NCI-H2227 treated with DMSO at 0.1 percent for 48 hours (cell line): ENCODE measurements at places on chromosomes 2 and 18.

DNA sequence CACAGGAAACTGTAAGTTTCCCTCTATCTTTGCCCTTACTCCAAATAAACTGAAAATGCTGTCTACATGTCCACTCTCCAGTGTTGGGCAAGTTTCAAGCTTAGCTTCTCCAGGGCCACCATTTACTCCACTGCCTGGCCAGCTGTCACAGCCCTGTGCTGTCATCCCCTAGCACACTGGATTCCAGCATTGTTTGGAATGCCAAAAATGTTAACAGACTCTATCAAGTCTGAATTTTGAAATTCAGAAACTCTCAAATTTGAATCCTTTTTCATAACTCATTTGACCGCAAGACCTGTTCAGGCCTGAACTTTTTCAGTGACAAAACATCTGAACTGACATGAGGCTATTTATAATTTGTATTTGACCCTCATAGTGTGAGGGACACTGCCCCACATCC lies 5.2 kb upstream of the ARHGAP28 start:
- DNase-seq: no peak

DNA sequence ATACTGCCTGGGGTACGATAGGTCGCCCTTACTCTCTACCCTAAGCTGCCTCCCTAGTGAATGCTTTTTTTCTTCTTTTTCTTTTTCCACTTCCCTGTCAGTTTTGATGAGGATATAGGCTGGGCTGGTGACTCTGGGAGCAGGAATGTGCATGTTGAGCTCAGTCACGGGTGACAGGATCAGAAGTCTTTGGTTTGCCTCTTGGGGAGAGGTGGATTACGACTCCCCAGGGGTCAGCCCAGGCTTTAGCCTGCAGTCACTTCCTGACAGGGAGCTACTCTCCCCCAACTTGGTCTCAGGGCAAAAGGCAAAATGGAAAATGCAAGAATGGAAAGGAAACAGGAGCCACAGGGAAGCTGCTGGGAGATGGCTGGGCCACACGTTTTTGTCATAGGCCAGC lies 57.3 kb downstream of the THNSL2 start:
- no peak for DNase-seq

GRCh38 chr18:2610549-2610948 lies 39.2 kb downstream of the NDC80 start:
- DNase-seq: no peak

DNA sequence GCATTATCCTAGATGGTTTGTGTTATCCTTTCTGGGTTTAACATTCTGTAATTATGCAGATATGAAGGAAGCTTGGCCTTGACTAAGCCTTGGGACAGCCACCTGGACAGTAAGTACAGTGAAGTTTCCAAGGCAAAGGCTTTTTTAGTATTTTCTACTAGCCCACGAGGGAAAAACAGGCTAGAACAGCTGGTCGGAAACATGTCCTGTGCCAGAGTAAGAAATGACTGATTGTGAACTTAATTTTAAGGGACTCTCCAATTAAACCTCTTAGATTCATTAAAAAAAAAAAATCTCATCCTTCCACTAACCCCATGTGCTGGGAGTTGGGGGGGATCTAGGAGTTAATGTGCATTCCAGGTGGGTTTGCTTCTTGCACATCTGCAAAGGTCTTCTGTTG lies 720.8 kb downstream of the SLC4A3 start:
- DNase-seq: no peak

GRCh38 chr2:157874348-157874747 lies 1.8 kb downstream of the ACVR1 start:
- no peak for DNase-seq

DNA sequence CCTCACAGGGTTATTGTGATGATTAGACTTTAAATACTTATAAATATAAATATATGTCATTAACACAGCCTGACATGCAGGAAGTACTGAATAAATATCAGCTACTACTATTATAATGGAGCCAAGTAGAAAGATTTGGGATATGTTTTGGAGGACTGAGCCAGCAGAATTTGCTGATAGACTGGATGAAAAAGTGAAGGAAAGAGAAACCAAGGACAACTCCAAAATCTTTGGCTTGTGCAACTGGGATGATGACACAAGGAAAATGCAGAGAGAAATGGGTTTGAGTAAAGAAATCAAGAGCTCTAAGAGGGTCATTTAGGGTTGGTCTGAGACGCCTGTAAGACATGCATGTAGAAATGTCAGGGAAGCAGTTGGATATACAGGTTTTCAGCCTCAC lies 15.6 kb downstream of the ADD2 start:
- no peak for DNase-seq

- no peak for DNase-seq
Observed at GRCh38 chr18:55430026-55430425, 158.0 kb downstream of the TCF4 start.

GRCh38 chr2:192151853-192152252 lies 42.9 kb downstream of the TMEFF2 start:
- no peak for DNase-seq

DNA sequence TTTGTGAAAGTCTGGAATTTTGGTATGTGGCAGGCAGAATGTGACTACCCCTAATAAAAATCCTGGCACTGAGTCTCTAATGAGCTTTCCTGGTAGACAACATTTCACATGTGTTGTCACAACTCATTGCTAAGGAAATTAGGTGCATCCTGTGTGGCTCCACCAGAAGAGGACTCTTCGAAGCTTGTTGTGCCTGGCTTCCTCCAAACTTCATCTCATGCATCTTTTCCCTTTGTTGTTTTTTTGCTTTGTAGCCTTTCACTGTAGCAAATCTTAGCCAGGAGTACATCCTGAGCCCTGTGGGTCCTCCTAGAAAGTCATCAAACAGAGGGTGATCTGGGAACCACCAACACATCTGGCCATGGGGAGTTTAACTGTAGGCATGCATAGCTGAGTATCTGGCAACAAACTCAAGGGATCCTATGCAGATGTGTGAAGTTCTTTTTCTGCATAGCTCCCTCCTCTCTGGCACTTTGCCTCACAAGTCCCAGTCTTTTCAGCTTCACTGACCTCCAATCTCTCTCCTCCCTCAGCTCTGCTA lies 42.1 kb upstream of the SERTAD2 start:
- no peak for DNase-seq

DNA sequence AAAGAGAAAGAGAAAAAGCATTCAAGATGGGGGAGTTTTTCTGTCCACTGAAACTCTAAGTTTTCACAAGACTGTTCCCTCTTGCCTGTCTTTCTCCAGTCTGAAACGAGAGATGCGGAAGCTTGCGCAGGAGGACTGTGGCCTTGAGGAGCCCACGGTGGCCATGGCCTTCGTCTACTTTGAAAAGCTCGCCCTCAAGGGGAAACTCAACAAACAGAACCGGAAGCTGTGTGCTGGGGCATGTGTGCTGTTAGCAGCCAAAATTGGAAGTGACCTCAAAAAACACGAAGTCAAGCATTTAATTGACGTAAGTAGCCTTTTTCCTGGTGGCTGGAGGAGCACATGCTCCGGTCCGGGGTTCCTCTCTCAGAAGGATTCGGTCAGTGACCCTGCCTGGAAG lies 118.3 kb downstream of the CABLES1 start:
- DNase-seq: no peak

DNA sequence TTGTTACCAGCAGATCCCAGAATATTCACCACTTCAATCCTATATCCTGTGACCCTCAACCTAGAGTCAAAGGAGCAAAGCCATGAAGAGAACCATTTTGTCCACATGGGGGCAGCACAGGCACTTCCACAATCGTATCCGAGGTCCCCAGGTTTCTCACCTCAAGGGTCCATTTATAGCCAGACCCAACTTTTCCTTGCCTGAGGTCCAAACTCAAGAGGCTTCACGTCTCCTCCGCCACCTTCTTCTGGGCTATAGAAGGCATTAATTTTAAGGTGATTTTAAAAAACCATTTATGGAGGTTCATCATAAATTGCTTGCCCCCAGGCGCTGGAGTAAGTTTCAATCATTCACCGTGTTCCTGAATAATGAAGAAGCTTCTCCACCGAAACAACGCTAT lies 111.6 kb upstream of the NABP1 start:
- DNase-seq: peak; percentile 65

GRCh38 chr2:127359520-127359919 lies 28.3 kb downstream of the MAP3K2 start:
- DNase-seq: no peak

- no peak for DNase-seq
Observed at GRCh38 chr2:207264310-207264709, 98.6 kb upstream of the KLF7 start.

- no peak for DNase-seq
Observed at GRCh38 chr2:237556773-237557632, 9.4 kb upstream of the PRLH start.

DNA sequence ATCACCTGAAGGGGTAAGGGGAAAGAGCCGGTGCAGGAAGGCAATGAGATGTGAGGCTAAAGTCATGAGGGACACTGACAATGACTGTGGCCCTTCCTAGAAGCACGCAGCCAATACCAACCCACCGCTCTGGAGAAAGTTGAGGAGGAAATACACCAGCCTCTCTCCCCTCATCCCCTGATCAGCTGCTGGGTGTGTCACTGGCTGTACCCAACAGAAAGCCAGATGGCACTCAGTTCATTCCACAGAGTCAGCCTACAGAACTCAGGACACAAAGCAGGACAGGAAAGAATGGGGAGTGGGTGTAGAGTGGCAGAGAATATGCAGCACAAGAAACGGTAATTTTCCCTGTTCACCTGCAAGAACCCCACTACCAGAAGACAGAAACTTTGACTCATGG lies 29.7 kb downstream of the CCBE1 start:
- DNase-seq: no peak

- no peak for DNase-seq
Observed at GRCh38 chr18:62521082-62521481, 1.7 kb upstream of the ZCCHC2 start.

GRCh38 chr2:229798446-229799155 lies 84.2 kb upstream of the DNER start:
- DNase-seq: no peak

DNA sequence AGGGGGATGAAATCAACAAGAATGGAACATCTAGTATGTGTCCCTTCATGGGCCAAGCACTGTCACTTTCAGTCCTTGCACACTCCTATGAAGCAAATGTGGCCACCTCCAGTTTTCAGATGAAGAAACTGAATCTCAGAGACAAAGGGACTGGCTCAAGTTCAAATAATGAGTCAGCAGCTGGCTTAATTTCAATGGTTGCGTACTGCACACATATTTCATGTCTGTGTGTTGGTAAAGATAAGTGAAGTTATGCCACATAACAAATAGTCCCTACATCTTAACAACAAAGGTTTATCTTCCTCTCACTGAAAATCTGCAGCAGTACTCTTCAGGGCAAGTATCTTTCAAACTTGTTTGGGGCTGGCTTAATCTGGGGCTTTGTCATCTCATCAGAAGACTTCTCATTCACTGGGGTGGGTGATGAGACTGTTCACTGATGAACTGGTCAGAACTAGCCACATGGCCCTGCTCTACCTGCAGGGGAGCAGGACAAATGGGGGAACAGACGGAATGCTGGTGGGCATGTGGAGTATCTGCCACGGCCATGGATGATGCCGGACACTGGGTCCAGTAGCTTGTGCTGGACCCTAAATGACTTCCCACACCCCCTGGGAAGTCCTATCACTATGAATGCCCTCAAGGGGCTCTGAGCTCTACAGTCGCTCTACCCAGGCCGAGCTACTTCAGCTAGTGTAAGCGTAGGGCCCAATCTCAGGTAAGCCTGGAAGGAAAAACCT lies 263.2 kb downstream of the CYP26B1 start:
- no peak for DNase-seq

- no peak for DNase-seq
Observed at GRCh38 chr2:240561325-240561971, 1.3 kb downstream of the DUSP28 start.

DNA sequence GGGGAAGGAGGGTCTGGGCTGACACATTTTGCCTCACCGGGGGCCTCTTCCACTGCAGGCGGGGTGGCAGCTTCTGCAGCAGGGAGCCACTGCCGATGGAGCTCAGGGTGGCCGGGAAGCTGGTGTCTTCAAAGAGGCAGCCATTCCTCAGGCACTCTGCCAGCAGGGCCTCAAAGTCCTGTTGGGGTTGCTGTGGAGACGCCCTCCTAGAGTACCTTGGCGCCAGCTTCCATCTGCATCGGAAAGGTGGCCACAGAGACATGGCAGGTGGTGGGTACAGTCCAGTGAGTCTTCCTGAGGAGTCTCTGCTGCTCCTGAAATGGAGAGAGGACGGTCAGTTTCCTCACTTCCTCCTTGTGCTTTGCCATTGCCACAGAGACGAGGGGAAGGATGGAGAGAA lies 12.1 kb downstream of the CAPN14 start:
- no peak for DNase-seq
